Stimulated activated CD4-positive, alpha-beta T cell treated with anti-CD3 and anti-CD28 coated beads, Interleukin-1b, Interleukin-23, amount 100 ng/mL, for 24 hours (primary cell): ENCODE measurements at places on chromosomes 3 and 15.
A peak's percentile ranks its signal among the peaks of the same experiment; 100 is the strongest.

- no peak for DNase-seq
Observed at GRCh38 chr3:139292711-139293664, 50.8 kb upstream of the MRPS22 start.

- no peak for DNase-seq
Observed at GRCh38 chr3:196886144-196886543, 18.4 kb downstream of the SENP5 start.

DNA sequence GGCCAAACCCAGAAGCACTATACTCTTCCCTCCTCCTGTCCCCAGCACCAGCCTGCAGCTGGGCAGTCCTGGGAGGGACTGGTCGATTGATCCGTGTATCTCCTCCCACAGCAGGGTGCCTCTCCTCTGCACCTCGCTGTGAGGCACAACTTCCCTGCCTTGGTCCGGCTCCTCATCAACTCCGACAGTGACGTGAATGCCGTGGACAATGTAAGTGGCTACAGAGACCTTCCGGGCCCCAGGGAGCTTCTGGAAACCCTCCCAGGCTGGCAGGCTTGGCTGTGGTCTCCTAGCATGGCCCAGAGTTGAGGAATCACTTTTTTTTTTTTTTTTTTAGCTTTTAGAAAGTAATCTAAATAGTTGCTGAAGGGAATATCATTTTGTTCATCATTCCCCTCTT, 30.7 kb downstream of the ANKDD1A start:
- DNase-seq, result no peak

DNA sequence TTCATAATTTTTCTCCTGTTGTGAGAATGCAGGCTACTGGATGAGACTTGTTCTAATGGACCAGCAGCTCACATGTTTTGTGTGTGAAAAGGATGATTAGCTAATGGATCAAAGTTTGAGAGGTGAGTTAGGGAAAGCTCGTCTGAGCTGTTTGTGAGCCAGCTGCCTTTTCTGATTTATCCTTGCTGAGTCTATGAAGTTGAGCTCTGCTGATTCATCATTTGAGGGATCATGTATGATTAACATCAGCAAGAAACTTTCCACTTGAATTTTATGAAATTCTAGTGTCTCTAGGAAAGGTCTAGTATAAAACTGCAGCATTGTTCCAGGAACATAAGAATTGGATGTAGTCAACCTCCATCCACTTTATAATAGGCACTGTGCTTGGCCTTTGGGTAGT, 698.7 kb downstream of the NTRK3 start:
- DNase-seq, result no peak

- no peak for DNase-seq
Observed at GRCh38 chr3:160038862-160039562, 50.4 kb downstream of the IL12A start.

GRCh38 chr3:31448035-31448881, 84.5 kb upstream of the STT3B start:
- DNase-seq, result peak; percentile 6
